ENCODE measurements at places on chromosomes 2 and 18.
A peak's percentile ranks its signal among the peaks of the same experiment; 100 is the strongest.

DNA sequence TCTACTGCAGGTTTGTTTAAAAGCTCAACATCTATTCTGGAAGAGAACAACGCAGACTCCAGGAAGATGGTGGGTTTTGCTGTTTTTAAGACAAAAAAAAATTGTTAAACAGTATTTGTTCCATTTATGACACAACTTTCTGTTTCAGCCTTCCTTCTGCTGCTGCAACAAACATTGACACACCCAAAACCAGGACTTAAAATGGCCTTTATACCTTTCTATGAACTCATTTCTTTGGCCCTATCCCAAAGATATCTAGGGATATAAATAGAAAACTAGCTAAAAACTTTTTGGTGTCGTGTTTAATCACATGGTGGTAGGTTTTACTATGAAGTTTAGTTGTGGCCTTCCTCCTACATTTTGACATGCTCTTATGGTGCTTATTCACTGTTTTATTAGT, 964 bp upstream of the GALNT3 start:
- no peak for DNase-seq

- DNase-seq, result no peak
Measured at GRCh38 chr2:77999376-77999775, 477.2 kb upstream of the LRRTM4 start.

DNA sequence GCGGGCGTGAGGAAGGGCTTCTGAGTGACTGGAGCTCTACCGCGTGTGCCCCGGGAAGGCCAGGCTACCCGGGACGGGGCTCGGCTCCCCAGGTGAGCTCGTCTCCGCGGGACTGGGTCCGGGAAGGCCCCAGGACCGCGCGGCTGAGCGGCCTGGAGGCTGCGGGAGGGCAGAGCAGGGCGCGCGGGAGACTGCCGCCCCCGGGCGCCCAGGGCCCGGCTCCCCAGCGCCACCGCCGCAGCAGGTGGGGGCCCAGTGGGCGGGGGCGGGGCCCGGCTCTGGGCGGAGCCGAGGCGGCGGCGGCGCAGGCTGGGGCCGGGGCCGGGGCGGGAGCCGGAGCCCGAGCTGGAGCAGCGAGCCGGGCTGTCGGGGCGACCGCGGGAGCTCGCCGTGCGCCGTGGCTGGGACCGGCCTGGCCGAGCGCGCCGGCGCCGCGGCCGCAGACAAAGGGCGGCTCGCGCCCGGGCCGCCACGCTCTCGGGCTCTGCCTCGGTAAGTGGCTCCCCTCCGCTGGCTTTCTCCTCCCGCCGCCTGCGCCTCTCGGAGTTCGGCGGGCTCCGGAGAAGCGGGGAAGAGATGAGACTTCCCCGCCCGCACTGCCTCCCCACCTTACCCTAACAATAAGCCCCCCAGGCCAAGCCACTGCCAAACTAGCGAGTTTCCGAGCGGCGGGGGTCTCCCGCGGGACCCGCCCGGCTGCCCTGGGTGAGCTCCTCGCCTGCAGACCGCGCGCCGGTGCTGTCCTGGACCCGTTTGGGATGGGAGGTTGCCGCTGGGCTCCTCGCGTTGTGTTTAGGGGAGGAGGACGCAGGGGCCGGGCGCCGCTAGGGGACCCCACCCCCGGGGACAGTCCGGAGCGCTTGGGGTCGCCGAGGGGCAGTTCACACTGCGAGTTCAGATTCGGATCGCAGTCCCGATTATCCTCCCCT, at the start of gene MAPK4:
TSS of gene MAPK4 (plus strand) at position 336 of the 929 bp plus-strand sequence. CDS start 103,872 bp downstream, outside the sequence.
- peak; percentile 45 for DNase-seq

DNA sequence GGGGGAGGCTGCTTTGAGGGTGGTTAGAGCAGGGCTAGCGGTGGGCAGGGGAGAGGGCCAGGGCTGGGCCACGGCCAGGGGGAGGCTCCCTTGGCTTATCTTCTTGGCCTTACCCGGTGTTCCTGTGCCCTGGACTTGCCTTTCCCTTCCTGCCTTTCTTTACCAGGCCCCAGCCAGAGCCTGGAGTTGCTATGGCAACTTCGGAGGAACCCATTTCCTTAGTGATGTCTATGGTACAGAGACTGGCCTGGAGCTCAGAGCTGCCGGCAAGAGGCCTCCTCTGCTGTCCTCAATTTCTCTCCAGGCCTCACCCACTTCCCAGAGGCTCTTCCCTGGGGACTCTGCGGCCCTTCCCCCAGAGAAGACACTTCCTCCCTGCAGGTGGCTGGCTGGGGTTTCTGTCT, 11.5 kb downstream of the SPEG start:
- DNase-seq, result no peak

DNA sequence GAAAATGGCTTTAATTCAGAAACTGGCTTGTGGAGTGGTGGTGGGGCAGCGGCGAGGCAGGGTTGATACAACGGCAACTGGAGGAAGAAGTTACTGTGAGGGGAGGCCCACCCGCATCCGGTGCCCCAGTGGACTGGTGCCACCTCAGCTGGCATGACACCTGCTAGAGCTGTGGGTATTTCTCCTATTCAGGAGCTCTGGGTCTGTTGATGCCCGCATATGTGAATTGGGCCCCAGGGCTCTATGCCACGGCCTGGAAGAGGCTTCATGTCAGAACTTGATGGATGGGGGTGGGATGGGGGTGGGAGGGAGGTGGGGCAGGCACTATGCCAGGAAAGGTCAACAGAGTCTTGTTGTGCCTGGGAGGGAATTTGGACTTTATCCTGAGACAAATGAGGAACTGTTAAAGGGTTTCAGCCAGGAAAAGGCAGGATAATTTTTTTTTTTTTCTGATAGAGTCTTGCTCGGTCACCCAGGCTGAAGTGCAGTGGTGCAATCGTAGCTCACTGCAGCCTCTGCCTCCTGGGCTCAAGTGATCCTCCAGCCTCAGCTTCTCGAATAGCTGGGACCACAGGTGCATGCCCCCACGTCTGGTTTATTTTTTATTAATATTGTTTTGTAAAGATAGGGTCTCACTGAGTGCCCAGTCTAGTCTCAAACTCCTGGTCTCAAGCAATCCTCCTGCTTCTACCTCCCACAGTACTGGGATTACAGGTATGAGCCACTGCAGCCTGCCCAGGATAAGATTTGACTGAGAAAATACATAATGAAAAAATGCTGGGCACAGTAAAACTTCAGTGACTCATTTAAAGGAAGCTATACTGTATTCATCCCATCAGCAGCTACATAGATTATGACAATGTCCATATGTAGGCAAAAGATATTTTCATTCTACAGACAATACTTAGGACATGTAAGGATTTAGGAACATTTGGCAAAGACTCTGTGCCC, 52.6 kb downstream of the SH2D6 start:
- no peak for DNase-seq

- no peak for DNase-seq
Measured at GRCh38 chr2:85988175-85988913, 99.6 kb upstream of the ST3GAL5 start.

DNA sequence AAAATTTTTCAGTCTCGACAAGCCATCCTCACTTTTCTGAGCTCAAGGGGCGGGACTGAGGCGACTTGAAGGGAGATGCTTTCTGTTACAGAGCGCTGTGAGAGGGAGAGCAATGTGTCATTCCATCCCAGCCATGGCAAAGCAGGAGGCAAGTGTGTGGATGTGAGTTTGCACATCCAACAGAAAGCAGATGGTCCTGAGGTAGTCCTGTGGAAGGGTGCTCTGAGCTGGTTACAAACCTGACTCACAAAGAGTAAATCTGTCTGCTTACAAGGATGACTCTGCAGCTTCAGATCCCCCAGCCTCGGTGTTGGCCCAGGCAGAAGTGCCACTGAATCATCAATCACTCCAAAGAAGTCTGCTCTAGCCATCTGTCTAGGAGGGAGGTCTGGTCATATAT, 482.0 kb upstream of the DCC start:
- no peak for DNase-seq

- DNase-seq, result no peak
Measured at GRCh38 chr2:227386630-227387029, 1.1 kb downstream of the SCYGR1 start.

GRCh38 chr18:44668270-44668975, 12.3 kb upstream of the SETBP1 start:
- no peak for DNase-seq

- peak; percentile 43 for DNase-seq
Measured at GRCh38 chr18:63342206-63342605, 22.6 kb upstream of the BCL2 start.

- DNase-seq, result no peak
Measured at GRCh38 chr2:68241732-68242131, 10.6 kb downstream of the PPP3R1 start.

DNA sequence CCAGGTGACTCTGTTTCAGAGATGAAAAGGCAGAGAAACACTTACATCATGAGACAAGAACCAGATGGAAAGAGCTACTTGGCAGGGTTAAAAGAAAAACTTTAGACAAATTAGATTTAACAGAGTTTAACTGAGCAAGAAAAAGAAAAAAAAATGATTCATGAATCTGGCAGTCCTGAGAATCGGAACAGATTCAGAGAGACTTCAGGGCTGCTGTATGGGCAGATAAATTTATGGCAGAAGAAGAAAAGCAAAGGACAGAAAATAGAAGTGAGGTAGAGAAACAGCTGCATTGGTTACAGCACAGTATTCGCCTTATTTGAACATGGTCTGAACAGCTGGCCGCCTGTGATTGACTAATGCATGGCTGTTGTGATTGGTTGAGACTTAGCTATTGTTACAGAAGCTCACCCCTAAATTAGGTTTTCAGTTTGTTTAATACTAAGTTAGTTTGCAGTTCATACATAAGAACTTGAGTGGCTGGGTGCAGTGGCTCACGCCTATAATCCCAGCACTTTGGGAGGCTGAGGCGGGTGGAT, 43.0 kb upstream of the RHOB start:
- DNase-seq, result no peak

DNA sequence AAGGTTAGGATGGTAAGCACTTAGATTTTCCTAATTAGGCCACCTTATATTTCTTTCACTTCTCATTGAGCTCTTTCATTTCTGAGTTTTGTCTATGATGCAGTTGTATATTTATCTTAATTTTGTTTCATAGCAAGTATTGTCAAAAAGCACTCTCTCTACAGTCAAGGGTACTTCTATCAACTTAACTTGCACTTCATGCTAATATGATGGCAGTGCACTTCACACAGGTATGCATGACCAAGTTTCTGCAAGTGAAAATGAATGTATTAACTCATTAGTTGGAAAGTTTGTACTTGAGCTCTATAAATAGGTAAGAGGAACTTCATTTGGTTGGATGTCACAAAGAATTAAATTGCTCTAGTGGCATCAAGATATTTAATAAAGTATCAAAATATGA, 51.5 kb upstream of the CDH19 start:
- no peak for DNase-seq

DNA sequence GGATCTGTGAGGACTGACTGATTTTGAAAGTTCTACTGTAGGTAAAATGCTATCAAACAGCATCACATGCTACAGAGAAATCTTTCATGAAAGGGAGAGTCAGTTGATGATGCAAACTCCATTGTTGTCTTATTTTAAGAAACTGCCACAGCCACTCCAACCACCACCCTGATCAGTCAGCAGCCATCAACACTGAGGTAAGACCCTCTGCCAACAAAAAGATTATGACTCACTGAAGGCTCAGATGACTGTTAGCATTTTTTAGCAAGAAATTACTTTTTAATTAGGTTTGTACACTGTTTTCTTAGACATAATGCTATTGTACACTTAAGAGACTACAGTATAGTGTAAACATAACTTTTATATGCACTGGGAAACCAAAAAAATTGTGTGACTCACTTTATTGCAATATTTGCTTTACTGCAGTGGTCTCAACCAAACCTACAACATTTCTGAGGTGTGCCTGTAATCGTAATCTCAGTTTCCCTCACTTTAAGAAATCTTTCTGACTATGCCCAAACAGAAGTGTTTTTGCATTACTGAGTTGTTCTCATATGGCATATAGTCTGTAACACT, 42.8 kb downstream of the METTL8 start:
- no peak for DNase-seq

GRCh38 chr2:105403783-105404698, 5.2 kb upstream of the FHL2 start:
- DNase-seq, result no peak

DNA sequence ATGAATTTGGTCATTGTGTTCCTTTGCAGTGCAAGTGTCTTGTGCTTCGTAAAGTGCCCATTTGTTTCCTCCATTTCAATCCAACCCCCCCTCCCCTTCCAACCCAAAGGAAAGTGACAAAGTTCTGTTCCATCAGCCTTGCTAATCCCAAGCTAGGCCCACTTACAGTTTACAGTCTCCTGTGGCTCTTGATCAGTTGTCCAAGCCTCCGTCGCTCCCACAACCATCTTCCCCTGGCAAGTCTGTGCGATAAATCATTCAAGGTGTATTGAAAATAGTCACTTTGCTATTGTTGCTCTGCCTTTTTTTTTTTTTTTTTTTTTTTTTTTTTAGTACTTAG, 6.5 kb downstream of the POU3F3 start:
- no peak for DNase-seq

GRCh38 chr2:217512259-217512658, 490.5 kb downstream of the TNS1 start:
- no peak for DNase-seq

GRCh38 chr2:118112771-118113334, 24.6 kb downstream of the INSIG2 start:
- no peak for DNase-seq

GRCh38 chr2:71640489-71640888, 187.1 kb downstream of the DYSF start:
- DNase-seq, result no peak

DNA sequence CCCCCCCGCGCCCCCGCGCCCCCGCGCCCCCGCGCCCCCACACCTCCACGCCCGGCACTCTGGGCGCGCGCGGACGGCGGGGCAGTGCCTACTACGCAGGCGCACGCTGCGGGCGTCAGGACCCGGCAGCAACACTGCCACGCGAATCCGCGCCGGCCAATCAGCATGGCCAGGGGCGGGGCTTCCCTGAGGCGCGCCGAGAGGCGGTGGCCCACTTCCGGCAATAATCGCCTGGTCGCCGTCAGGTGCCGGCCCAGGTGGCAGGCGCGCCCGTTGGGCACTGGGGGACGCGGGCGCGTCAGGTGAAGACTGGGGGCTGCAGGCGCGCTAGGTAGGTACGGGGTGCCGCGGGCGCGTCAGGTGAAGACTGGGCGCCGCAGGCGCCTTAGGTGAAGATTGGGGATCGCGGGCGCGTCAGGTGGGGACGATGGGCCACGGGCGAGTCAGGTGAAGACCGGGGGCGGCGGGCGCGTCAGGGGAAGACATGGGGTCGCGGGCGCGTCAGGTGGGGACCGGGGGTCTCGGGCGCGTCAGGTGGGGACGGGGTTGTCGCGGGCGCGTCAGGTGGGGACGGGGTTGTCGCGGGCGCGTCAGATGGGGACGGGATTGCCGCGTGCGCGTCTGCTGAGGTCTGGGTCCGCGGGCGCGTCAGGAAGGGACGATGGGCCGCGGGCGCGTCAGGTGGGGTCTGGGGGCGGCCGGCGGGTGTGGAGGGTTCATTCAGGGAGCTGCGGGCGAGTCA, 219.1 kb downstream of the RTP5 start:
- peak; percentile 89 for DNase-seq

GRCh38 chr2:60386436-60386835, 167.0 kb downstream of the BCL11A start:
- no peak for DNase-seq

GRCh38 chr2:156077041-156077742, 255.3 kb downstream of the NR4A2 start:
- DNase-seq, result no peak

DNA sequence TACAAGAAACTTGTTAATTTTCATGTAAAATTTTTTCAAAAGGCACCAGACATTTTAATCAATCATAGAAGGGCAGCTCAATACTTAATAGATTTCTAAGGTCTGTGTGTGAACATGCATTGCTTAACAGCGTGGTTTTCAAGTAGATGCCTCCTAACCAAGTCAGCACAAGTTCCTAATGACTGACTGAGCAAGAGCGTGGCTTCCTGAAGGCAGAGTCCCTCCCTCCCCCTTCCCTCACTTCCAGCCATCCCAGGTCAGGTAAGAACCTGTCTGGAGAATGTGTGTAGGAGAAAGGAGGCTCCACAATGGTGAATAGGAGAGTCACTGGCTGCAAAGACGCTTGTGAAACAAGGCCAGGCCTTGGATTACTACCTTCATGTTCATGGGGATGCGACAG, 33.5 kb upstream of the DAPL1 start:
- DNase-seq, result no peak

All from germinal center (tissue), 1 donor.